Endothelial cell of umbilical vein (primary cell): ENCODE measurements at places on chromosomes 12 and 14. TPM values are rescaled to one million over a fixed set of nuclear protein-coding genes. Genes with fewer than 3 reads are reported as not detected.

HSPB8 gene
- polyA plus RNA-seq = 14.7 and 17.6 TPM in 2 replicates

FGD6 gene
- 5.7 and 5.9 TPM in 2 replicates for polyA plus RNA-seq

SRRM4 gene
- polyA plus RNA-seq = not detected in 2 replicates

BMAL2 gene
- 5.4 and 5.9 TPM in 2 replicates for polyA plus RNA-seq
